Coronary artery (tissue), 2 donors: ENCODE measurements at places on chromosomes 13 and 19.

- DNase-seq: no peak
Measured at GRCh38 chr13:105410602-105411001, 1124.9 kb downstream of the EFNB2 start.

- DNase-seq: no peak
Measured at GRCh38 chr13:50290186-50290585, 274.9 kb downstream of the KCNRG start.

DNA sequence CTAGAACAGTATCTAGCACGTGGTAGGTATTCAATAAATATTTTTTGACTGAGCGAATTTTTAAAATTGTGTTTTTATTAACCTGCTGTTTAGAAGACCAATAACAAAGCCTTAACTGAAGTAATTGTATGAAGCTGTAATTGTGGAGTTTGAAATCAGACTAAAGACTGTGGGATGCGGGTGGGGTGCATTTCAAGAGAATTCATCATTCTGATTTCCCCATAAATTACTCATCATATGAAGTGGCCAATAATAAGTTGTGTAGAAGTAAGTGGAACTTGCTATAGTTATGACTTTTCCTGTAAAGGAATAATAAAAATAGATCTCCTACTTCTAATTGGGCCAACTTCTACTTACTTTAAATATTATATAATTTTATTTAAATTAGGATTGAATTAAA lies 449.3 kb downstream of the PCDH9 start:
- no peak for DNase-seq

GRCh38 chr19:3664879-3665642 lies 35.2 kb downstream of the PIP5K1C start:
- DNase-seq: no peak

DNA sequence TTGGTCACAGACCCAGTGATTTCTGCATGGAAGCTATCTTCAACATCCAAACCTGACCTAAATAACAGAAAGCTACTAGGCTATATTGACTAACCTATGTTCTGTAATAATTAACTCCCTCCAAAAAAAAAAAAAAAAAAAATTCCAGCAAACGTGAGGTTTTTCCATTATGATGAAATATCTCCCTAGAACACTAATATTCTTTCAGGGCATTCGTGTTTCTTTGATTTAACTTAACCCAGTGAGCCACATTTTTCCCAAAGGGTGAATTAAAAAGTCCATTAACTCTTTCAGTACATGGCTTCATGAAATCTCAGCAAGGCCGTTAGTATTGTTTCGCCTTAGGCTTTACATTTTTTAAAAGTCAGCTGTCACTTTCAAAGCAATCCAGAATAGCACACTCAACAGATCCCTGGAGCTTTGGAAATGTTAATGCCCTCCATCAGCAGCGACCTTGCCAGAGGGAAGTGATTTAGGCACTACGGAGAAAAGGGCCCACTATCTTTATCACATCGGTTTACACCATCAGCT lies 175.8 kb downstream of the DCT start:
- no peak for DNase-seq

DNA sequence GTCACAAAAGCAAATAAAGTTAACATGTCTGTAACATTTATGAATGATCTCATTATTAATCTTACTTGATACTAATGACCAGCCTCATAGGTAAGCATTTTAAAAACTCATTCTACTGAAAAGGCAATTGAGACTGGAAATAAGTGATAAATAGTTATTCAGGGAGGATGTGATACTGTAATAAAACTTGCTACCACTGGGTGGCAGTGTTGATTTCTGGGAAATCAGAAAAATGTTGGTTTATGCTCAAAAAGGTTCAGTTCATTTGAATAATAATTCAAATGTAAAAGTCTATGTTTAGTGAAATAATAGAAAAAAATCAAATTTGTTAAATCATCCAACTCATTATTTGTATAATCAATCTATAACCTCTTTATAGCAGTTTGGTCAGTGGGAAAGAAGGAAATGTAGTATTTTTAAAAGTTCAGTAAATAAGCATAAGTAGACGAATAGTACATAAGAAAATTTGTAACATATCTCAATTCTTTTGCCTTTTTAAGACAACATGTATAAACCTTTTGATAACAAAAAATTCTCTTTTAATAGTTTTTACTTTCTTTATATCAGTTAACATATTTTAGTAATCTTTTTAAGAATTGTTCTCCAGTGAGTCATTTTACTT lies 9.6 kb downstream of the ABHD13 start:
- DNase-seq: no peak

GRCh38 chr13:42728507-42729180 lies 52.7 kb upstream of the FAM216B start:
- no peak for DNase-seq

- DNase-seq: no peak
Measured at GRCh38 chr13:52399046-52399445, 6.9 kb downstream of the THSD1 start.

- DNase-seq: no peak
Measured at GRCh38 chr19:912181-913079, 589 bp downstream of the R3HDM4 start.

DNA sequence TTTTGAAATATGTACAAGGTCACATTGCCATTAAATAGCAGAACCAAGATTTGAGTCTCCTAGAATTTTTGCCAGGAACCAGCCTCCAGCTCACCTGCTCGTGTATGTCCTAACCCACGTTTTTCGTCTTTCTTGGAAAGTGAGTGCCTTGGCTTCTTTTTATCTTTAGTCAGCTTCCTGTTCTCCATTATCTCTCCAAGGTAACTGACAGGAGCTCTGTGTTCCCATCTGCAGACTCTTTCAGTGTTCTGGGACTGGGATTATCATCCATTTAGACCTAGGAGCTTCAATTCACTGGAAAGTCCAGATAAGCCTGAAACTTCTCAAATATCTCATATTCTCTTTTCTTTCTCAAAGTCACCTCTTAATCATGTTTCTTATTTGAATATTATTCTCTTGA lies 193.7 kb downstream of the ZIC5 start:
- DNase-seq: no peak

DNA sequence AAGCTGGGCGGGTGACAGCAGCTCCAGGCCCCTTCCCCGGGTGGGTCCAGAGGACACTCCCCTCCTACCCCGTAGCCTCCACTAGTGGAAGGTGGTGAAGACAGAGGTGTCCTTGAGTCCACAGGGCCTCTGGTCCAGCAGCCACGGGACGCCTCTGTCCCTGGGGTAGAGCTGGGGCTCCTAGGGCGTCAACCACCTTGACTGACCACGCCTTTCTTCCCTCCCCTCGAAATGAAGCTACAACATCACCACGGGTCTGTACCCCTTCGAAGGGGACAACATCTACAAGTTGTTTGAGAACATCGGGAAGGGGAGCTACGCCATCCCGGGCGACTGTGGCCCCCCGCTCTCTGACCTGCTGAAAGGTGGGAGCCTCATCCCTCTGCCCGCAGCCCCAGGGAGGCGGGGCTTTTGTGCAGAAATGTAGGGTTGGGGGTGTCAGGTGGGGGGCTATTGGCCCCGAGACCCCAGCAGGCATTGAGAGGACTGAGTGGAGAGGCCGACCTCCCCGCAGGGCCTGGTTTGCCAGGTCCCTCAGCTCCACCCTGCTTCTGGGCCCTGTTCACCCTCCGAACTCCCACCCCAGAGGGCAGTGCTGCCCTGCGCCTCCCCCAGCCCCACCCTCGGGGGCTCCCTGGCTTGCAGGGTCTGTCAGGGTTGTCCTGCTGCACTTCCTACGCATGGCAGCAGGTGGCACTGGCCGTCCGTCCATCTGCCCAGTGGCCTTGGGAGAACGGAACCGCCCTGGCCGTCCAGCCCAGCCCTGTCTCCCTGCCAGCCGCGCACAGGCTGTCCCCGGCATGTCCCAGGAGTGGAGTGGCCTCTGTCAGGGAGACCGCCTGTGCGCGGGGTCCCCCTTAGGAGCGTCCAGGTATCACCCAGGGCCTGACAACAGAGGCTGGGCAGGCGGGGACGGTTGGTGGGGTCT lies 15.7 kb downstream of the STK11 start:
- DNase-seq: peak; percentile 87

DNA sequence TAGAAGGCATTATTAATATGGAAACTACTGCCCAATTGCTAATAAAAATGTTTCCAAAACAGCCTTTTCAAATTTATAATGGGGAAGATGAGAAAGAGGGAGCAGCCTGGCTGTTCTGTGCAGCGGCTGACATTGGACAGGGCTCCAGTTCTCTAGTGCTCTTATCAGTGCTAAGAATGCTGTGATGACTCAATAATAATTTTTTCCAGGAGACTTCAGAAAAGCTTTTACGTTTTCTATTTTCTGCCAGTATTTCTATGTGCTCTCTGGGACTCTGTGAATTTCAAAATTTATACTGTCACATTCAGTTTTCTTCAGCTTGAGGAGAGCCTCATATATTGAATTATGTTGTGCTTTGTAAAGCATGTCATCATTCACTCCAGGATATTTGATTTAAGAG lies 209.6 kb downstream of the VWA8 start:
- DNase-seq: no peak

DNA sequence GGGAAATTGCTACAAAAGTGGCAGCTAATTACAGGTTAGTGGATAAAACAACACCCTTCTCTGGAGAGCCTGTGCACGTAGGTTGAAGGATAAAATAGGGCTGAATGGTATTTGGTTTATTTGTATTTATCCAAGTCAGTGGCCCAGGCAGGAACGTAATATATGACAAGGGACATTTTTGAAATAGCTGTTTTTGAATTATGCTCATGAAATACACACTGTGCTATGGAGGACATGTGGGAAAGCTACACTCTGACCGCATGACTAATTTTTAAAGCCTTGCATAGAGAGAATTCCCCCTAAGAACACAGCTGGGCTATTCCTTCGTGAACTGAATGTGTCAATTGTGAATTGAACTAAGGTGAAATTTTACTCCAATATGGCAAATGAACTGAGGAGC lies 292.1 kb upstream of the MAB21L1 start:
- DNase-seq: no peak

GRCh38 chr13:95403349-95404140 lies 102.3 kb upstream of the ABCC4 start:
- DNase-seq: no peak

GRCh38 chr19:43570174-43570791 lies 5.0 kb downstream of the XRCC1 start:
- DNase-seq: no peak

GRCh38 chr13:110644892-110645521 lies 29.7 kb downstream of the NAXD start:
- no peak for DNase-seq

- no peak for DNase-seq
Measured at GRCh38 chr19:5814852-5815246, 10.0 kb downstream of the NRTN start.

DNA sequence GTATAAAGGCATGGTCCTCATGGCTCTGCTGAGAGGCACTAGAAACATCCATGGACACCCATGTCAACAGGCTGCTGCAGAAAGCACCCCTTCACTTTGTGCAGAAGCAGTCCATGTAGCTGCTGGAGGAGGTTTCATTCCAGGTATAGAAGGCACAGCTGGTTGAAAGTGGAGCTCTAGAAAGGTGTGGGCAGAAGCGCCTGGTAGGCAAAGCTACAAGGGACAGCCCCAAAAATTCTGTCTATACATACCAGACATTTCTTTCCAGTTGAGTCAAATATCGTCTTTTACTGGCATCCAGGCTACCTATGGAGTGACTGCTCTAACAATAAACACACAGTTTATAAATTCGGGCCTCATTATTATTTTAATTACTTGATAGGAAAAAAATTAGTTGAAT lies 129.3 kb downstream of the ENOX1 start:
- no peak for DNase-seq

DNA sequence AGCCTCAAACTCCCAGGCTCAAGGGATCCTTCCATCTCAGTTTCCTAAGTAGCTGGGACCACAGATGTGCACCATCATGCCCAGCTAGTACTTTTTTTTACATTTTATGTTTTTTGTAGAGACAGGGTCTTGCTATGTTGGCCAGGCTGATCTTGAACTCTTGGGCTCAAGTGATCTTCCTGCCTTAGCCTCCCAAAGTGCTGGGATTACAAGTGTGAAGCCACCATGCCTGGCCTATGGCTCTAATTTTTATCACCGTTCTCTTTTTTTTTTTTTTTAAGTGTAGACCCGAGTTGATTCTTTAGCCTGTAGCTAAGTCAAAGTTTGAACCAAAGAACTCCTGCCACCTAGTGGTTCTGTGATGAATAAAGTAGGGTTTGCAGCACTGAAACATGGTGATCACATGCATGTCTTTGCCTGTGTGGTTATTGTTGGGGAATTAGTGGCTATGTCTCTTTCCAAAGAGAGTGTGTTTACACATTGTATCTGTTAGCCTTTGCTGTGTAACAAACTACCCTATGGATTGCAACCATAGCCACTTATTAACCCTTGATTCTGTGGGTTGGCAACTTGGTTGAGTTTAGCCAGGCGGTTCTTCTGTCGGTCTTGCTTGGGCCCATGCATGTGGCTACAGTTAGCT lies 11.6 kb downstream of the NFILZ start:
- DNase-seq: no peak

GRCh38 chr13:53150568-53150967 lies 122.0 kb downstream of the OLFM4 start:
- DNase-seq: no peak

GRCh38 chr13:60210510-60211330 lies 47.0 kb upstream of the DIAPH3 start:
- no peak for DNase-seq

DNA sequence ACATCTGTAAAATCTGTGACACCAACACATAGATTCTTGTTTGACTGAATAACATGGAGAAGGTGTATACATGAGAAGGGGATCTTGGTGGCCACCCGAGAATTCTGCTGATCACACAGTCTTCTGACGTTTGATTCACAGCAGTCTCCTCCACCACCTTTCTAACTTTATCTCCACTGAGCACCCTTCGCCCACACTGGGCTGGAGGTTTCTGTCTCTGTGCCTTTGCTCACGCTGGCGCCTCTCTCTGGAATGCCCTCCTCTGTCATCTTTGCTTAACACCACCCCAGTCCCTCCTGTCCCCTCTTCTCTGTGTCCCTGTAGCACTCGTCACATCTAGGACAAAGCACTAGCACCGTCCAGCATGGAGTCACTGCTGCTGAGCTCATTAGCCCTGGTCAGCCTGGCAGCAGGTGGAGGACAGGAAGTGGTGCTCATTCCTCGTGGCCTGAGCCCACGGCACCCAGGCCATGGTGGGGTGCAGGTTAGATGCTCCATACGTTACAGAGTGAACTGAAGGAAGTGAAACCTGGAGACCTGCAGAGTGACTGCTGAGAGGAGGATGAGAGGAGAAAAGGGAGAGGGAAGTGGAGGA lies 384.6 kb downstream of the UQCRFS1 start:
- no peak for DNase-seq

GRCh38 chr19:52102782-52103181 lies 7.2 kb upstream of the ZNF841 start:
- DNase-seq: no peak

- DNase-seq: no peak
Measured at GRCh38 chr13:109118521-109118920, 489.1 kb downstream of the MYO16 start.
